ENCODE measurements at places on chromosomes 5 and 9.

GRCh38 chr9:21086538-21086937 is 8.8 kb upstream of the IFNB1 start:
- no peak for DNase-seq

DNA sequence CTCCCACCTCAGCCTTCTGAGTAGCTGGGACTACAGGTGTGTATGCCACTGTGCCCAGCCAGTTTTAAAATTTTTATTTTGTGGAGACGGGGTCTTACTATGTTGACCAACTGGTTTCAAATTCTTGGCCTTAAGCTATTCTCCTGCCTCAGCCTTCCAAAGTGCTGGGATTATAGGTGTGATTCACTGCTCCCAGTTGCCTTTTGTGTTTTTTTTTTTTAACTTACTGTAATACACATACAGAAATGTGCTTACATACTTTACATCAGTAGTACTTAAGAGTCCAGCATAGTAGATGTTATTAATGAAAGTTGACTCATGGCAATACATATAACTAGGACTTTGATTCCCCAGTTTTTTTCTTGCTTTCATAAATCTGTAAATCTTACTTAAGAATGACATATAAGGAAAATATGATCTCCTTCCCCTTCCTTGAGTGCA is 4.7 kb downstream of the MAN2A1 start:
- DNase-seq = no peak

DNA sequence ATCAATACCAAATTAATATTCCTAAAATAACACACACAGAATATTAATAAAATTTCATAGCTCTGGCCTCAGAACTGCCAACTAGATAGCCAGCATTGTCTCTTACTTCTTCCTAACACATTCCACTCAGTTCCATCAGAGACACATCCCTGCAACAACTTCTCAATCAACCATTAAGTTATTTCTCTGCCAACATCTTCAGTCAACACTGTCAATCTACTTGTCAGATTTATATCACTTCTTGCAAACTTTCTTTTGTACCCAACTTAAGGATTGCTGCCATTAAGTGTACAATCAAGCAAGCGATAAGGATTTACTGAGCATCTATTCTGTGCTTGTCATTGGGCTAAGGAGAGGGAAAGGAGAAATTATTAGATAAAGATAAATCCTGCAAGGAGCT is 50.8 kb downstream of the PLCXD3 start:
- no peak for DNase-seq

DNA sequence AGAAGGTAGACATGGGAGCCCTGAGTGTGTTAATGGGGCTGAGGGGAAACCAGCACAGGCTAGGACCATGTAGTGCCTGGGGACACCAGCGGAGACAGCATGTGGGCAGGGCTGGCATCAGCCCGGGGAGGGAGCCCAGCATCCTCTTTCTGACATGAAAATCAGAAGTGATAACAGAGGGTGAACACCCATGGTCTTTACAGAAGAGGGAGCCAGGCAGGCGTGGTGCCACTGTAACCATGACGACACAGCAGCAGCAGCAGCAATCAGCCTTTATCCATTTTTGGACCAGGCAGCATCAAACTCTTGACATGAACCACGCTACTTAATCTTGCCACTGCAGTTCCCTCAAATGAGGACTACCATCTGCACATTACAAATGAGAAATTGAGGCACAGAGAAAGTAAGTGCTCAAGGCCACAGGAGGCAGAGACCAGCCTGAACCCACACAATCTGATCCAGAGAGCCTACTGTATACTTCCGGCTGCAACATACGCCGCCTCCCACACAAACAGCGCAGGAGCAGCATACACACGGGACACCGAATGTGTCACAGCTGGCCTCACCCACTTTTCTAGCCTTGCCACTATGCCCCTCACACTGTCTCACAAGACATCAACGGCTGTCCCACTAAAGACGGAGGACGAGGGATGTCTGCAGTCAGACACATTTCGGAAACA is 23.8 kb downstream of the CAMSAP1 start:
- no peak for DNase-seq

- peak; percentile 38 for DNase-seq
These were observed 158.9 kb upstream of the PHYKPL start for GRCh38 chr5:178391480-178391879.

DNA sequence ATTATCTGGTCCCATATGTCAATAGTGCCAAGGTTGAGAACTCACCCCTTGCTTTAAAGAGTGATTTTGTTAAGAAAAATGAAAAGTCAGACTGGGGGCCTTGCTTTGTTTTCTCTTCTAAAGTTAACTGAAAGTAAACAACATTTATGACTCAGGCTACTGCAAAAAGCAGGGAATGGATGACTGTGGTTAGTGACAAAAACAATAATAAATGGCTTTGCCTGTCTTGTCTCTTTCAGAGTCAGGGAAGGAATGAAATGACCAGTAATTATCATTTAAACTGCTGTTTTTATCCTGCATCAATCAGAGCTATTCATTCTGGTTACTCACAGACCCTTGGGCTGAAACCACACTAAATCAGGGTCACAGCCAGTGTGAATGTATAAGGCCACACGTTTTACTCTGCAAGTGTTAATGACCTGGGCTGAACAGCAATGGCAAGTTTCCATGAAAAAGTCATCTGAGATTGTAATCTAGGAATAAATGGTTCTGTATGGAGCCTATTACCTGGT is 112.2 kb downstream of the ZNF608 start:
- DNase-seq = no peak

DNA sequence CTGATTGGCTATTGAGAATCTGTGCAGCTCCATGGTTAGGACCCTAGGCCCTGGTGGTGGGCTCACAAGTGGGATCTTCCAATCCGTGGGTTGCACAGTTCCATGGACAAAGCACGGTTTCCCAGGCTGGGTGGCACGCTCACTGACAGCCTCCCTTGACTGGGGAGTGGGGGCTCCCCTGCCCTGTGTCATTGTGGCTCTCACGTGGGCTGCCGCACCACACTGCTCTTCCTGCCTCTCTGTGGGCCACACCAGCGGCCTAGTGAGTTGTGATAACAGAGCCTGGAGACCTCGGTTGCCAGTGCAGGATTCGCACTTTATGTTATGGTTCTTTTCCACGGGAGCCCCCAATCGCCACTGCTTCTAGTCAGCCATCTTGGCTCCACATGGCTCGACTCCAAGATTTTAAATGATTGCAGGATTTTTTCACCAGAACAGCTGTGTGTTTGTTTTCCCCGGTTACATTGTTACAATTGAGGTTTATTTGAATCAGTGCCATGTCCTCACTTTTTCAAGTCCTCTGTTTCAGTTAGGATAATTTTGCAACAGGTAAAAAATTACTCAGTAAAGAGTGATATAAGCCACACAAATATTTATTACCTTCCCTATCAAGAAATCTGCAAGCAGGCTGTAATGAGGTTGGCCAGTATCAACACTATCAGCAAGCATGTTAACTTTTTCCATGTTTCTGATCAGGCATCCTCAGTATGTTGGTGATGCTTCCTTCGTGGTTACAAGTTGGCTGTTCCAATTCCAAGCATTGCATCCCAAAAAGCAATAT is 253.8 kb downstream of the ZNF608 start:
- DNase-seq = no peak

GRCh38 chr9:120792898-120793765 is at the start of gene FBXW2:
FBXW2 (minus strand) TSS chr9:120793416; CDS start chr9:120788258, 5,158 bp downstream.
- peak; percentile 56 for DNase-seq

GRCh38 chr9:107223381-107223780 is 59.7 kb upstream of the RAD23B start:
- DNase-seq = no peak

- DNase-seq = no peak
These were observed 161.5 kb upstream of the CDKN2B start for GRCh38 chr9:22170556-22170955.

- DNase-seq = no peak
These were observed 318.5 kb downstream of the CDK5RAP2 start for GRCh38 chr9:120261419-120261818.

DNA sequence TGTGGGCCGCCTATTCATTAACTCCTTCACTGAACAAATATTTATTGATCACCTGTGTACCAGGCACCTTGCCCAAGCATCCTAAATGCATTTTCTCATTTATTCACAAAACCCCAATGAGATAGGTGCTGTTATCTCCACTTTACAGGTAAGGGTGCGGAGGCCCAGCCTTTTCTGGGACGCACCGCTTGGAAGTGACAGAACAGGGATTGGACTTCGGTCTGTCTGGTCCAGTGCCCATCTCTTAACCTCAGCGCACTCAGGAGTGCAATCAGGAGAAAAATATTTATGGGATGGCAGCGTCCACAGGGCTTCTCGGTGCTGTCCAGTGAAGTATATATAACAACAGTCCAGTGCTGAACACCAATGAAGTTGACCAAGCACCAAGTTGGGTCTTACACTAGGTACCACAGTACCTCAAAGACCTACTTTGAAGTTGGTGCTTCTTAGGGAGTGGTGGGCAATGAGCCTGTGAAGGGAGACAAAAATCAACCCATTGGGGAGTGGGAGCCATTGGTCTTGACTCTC is 18.9 kb upstream of the GARNL3 start:
- DNase-seq = no peak

GRCh38 chr9:116100711-116101121 is 52.9 kb upstream of the PAPPA start:
- no peak for DNase-seq

- DNase-seq = no peak
These were observed 53.6 kb downstream of the ERGIC1 start for GRCh38 chr5:172887692-172888091.
